Putamen (tissue), 1 donor: ENCODE measurements at places on chromosomes 16 and 17.

GRCh38 chr16:13291591-13292333, 390.4 kb downstream of the SHISA9 start:
- no peak for DNase-seq

- no peak for DNase-seq
These were observed 83.8 kb downstream of the PMP22 start for GRCh38 chr17:15181333-15181732.

DNA sequence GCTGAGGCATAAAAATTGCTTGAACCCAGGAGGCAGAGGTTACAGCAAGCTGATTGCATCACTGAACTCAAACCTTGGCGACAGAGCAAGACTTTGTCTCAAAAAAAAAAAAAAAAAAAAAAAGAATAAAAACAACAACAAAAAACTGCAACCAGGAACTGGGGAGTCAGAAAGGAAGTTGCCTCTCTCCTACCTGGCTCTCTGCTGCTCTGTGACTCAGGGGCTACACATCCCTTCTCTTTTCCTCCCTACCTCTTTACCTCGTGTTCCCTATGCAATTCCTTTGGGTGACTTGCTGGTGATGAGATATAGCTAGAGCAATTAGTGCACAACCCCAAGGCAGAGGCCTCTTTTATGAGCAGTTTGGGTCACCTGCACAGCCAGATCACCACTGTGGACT, 95.9 kb downstream of the ABCC1 start:
- DNase-seq, result no peak

DNA sequence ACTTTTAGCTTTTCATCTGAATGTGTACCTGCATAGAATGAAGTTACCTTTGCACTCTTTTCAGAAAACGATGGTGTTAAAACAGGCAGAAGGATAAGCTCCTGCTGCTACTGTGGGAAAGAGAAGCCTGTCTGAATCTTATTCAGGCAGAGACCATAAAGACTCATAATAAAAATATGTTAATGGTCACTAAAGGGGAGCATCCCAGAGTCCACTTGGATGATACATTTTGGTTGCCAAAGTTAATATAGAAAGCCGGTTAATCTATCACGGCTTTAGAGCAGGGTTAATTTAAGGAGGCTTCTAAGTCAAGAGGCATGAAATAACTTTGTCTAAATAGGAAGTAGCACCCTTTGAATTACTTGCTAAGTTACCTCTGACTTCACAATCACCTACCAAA, 2.9 kb downstream of the MARCHF10 start:
- no peak for DNase-seq

GRCh38 chr16:73505577-73505976, 457.6 kb upstream of the ZFHX3 start:
- DNase-seq, result no peak

GRCh38 chr17:78444392-78444791, 65.9 kb downstream of the PGS1 start:
- DNase-seq, result no peak

DNA sequence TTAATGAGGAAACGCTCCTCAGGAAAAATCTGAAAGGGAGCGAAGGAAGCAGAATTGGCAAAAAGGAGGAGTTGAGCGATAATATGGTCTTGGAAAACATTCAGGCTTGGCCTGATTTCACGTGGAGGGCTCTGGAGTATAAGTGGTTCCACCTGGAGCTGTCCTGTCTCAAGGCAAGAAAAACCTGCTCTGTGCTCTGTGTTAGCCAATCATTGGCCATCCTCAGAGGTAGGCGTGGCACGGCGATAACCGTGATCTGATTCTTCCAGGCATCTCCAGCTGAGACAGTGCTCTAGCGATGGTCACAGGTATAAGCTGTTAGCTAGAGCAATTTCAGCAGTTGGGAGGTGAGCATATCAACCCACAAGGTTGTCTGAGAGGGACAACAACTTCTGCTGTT, 450.5 kb upstream of the MAF start:
- no peak for DNase-seq

- DNase-seq, result no peak
These were observed 9.7 kb downstream of the NXN start for GRCh38 chr17:969811-970355.

DNA sequence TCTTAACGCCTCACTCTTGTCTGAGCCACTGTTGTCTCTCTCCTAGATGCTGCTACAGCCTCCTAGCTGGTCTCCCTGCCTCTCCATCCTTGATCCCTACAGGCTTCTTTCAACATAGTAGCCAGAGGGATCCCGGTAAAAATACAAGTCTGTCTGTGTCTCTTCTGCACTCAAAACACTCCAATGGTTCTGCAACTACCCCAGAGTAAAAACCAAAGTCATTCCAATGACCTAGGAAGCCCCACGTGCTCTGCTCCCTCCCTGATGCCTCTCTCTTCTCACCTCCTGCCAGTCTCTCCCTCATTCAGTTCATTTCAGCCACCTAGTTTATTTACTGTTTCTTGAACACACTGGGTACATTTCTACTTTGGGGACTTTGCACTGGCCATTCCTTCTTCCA, 135.2 kb downstream of the NPIPB5 start:
- DNase-seq, result no peak

DNA sequence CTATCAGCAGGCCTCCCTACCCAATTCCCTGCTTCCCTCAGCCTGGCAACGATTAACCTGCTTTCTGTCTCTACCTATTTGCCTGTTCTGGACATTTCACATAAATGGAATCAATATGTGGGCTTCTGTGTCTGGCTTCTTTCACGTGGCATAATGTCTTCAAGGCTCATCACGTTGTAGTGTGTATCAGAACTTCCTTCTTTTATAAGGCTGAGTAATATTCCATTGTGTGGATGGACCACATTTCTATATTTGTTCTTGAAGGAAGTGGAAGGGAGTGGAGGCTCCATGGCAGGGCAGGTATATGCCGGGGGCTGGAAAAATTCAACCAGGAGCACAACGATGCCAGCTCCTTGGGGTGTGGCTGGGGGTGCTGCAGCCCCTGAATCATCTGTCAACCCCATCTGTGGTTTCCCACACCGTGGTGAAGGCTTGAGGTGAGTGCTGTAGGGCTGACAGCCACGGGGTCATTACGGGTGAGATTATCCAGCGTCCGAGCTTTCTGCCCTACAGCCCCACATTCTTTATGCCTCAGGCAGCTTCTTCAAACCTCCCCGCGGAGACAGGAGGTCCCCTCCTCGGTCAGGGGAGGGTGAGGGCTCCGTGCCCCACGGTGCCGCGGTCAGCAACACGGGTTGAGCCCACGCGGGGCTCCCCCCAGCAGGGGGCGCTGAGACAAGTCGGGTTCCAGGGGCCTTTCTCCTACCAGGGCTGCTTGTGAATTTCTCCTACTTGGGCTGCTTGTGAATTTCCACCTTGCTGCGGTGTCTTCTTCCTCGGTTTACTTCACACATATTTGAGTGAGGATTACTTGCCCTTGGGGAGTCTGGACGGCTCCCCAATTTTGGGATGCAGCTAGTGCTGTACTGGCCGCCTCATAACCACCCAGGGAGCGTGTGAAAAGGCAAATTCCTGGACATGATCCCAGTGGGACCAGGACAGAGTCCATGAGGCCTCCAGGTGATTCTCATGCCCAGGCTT, 18.3 kb upstream of the WFIKKN2 start:
- peak; percentile 31 for DNase-seq

DNA sequence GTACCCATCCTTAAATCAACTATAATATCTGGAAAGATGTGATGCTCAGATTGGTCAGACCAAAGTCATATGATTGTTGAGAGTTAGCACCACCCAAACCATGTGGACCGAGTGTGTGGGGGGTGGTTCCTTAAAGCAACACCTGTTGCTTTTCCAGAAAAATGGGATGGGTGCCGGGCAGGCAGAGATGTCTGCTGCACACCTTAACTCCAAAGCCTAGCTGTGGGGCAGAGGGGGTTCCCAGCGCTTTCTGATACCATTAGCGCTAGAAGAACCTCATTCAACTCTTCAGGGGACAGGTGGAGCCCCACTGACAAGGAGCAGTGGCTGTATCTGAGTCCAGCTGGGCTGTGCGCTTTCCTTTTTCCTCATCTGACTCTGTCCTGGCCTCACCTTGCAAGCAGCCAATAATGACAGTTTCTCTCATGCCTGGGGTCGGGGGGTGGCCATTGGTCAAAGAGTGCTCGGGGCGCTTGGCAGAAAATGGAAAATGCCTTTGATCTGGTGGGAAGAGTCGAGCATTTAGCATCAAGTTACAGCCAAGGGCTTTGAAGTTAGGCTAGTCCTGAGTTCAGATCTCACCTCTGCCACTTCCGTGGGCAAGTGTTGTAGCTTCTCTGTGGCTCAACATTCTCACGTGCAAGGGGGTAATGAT, 82.6 kb downstream of the IRX3 start:
- no peak for DNase-seq
